Natural killer cell (primary cell): ENCODE measurements at places on chromosomes 13 and 19. TPM values are rescaled to one million over a fixed set of nuclear protein-coding genes. Genes with fewer than 3 reads are reported as not detected.

DNA sequence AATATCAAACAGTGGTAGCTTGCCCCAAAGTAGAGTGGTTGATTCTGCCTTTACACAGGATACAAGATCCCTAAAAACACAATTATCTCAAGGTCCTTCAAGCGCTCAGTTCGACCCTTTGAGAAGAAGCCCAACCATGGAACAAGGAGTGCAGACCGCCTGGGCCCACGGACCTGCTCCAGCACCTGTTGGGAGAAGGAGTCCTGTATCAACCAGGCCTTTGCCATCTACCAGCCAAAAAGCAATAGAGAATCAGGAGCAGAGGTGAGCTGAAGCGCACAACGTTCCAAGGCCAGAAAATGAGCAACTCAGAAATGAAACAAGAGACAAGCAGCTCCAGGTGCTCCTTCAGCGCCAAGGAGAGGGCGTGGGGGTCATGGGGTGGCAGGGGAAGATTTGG, 6.3 kb upstream of the LILRB3 start:
- no peak for DNase-seq

DNA sequence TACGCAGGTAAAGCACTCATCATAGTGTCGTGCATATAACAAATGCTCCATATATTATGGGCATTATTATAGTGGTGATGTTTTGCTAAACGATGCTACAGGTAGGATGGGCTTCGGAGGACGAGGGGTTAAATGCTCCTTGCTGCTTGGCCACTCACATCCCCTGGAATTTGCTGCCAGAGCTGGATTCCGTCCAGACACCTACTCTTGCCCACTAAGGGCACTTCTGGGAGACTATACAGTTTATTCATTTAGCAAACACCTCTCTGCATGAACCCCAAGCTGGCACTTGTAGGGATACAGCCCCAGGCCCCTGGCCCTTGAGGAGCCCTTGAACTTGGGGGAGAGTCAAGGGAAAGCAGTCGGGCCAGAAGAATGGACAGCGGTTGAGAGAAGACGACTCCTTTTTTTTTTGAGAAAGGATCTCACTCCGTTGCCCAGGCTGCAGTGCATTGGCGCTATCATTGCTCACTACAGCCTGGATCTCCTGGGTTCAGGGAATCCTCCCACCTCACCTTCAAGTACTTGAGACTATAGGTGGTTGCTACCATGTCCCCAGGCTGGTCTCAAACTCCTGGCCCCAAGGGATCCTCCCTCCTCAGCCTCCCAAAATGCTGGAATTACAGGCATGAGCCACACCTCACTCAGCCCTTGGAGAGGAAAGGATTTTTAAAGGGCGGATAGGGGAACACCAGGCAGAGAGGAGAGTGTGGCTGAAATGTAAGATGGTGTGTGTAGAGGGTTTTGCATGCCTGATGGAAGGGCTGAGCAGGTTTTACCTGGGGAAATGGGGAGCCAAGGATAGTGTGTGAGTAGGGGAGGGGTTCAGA, 1.1 kb upstream of the MRPL34 start:
- DNase-seq, result no peak

- DNase-seq, result no peak
These were observed 812.1 kb upstream of the MIR17HG start for GRCh38 chr13:90535421-90535820.

The ZNF791 gene
- total RNA-seq, result 56.5 TPM

The ADAT3 gene
- 13.1 TPM for total RNA-seq

The MAG gene
- not detected for total RNA-seq
